ENCODE measurements at places on chromosomes 16 and 17. TPM values are rescaled to one million over a fixed set of nuclear protein-coding genes. Genes with fewer than 3 reads are reported as not detected.
A peak's percentile ranks its signal among the peaks of the same experiment; 100 is the strongest.

GRCh38 chr16:84084570-84085270, 32.0 kb downstream of the MBTPS1 start:
- peak; percentile 73 for DNase-seq

DNA sequence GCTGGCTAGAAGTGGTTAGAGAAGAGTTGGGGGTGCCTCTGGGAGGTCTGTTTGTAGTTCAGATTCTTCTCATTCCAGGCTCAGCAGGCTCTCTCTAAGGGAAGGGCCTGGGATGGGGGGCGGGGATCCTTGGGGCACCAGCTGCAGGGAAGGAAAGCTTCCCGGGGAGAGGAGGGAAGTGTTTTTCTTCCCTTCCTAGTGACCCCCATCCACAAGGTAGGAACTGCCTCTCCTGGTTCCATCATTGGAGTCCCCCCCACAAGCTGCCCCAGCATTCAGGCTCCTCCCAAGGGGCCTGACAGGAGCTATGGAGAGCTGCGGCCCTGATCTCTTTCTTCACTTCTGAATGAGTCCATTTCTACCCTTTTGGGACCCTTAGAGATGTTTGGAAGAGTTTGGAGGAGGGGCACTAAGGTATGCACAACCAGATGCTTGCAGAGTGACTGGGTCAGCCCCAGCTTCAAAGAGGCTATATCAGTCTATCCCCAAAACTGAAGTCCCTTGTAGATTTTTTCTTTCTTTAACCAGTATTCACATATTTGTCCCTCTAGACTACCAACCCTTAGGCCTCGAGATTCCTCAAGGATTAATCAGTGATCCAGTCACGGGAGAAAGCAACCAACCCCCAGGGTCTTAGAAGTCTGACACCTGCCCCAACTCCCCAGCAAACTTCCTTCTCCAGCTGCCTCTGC, 13.9 kb upstream of the FZD2 start:
- no peak for DNase-seq

DNA sequence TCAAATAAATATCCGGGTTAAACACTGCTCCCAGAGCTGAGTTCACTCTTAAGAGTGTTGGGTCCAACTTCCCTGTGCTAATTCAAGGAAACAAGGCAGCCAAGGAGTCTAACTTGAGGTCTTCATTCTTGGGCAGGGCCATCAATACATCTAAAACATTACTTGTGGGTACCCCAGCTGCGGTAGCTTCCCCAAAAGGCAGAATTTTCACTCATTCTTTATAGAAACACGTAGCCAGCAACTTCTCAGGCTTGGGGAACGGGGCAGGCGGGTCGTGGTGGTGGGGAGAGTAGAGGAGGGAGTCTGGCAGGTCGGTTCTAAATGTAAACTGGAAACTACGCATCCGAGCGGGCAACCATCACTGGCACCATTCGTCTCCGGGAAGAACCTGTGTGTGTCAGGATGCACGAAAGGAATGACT, 666 bp upstream of the METTL9 start:
- DNase-seq: no peak

The WWP2 gene
- total RNA-seq: 71.9 TPM

- peak; percentile 62 for DNase-seq
These were observed at the start of gene MYLK3 for GRCh38 chr16:46747777-46748651. Gene MYLK3 (minus strand): TSS chr16:46748344. CDS start chr16:46748193, 151 bp downstream.

The WNK4 gene
- total RNA-seq: 0.38 TPM

GRCh38 chr17:48333034-48333530, 96.9 kb downstream of the SKAP1 start:
- DNase-seq: no peak

The TBC1D3D gene
- total RNA-seq: not detected

DNA sequence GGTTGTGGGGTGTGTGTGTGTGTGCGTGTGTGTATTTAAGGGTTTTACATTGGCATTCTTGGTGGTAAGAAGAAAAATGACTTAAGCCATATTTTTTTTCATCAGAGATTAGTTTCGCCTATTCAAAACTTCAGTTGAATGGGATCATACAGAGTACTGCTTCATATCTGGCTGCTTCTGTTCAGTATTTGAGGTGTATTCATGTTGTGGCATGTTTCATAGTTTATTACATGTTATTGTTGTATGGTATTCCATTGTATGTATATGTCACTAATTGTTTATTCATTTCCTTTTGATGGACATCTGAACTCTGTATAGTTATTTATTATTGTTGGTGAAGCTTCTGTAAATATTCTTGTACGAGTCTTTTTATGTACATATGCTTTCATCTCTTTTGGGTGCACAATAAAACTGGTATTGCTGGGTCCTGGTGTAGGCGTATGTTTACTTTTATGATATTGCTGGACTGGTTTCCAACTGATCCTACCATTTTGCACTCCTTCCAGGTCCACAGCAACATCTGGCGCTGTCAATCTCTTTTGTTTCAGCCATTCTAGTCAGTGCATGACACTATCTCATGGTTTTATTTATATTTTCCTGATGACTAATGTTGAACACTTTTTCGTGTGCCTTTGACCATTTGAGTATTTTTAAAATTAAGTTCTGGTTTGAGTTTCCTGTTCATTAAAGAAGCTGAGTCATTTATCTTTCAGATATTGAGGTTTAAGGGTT, 77.4 kb upstream of the MAF start:
- DNase-seq: no peak

DNA sequence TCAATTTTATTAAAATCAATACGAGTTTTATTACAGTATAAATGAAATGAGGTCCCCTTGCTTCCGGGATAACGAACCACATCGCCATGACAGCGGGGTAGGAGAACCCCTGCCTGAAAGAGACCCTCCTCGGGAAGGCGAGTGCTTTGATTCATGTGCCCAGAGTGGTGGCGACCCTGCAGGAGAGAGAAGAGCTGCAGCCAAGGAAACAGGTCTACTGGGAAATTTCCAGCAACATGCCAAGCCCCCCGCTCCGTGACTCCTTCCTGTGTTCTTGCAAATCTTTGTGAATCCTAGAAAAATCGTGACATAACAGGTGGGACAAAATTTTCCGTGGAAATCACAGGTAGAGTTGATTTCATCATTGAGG, 162.5 kb downstream of the WSCD1 start:
- DNase-seq: no peak

DNA sequence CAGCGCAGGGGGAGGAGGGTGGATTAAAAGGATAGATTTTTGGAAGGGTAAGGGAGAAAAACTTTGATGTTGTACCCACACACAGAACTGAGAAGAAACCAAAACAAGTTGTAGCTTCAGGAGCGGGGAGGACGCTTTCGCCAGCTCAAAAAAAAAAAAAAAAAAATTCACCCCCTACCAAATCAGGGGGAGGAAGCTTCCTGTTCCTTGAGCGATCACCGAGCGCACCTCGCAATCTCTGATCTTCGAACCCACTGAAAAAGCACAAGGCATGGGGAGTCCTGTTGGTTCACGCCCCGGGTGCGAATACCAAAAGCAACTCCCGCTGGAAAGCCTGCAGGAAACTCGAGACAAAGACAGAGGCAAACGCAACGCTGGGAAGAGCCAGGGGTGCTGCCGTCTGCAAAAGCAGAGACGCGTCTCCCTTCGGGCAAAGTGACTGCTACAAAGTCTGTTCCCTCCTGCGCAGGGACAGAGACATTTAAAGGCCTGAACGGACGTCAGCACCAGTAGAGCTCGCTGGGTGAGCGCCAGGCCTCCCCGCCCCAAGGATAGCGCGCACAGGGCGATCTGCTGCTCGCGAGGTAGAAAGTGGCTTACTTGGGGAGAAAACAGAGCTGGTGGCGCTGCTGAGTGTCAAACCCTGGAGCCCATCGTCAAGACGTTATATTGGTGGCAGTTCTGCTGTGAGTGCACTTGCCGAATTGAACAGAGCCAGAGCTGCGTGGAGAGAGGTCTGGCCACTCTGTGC, 190.4 kb downstream of the USP22 start:
- DNase-seq: no peak

The C17orf67 gene
- total RNA-seq: 3.8 TPM

- peak; percentile 35 for DNase-seq
These were observed 14.0 kb upstream of the RBFOX3 start for GRCh38 chr17:79624718-79625478.

The PPP1R27 gene
- total RNA-seq: not detected

- DNase-seq: no peak
These were observed 5.8 kb upstream of the OGFOD3 start for GRCh38 chr17:82424001-82424862.

GRCh38 chr16:61968242-61969076, 67.8 kb downstream of the CDH8 start:
- no peak for DNase-seq

The IFT20 gene
- 33.3 TPM for total RNA-seq

The TMEM238L gene
- not detected for total RNA-seq

DNA sequence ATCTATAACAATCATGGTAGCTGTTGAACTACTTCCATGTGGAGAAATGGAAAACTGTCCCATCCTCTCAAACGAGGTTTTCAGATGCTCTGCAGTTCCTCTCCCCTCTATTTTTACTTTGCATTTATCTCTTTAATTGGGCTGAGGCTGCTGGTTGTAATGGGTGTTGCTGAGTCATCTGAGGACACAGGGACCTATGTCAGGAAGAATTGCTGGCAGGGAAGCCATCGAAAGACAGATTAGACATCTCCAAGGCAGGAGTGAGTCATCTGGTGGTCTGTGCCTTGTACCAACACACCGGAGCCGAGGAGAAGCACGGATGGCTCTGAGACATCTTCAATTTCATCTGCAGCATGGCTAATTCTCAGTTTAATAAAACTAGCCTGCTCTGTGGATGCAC, 394.5 kb downstream of the GRIN2A start:
- DNase-seq: no peak

The RASD1 gene
- 39.2 TPM for total RNA-seq

The KRTAP4-3 gene
- total RNA-seq: not detected

GRCh38 chr17:33838281-33838680, 416.8 kb upstream of the CCL2 start:
- DNase-seq: no peak

DNA sequence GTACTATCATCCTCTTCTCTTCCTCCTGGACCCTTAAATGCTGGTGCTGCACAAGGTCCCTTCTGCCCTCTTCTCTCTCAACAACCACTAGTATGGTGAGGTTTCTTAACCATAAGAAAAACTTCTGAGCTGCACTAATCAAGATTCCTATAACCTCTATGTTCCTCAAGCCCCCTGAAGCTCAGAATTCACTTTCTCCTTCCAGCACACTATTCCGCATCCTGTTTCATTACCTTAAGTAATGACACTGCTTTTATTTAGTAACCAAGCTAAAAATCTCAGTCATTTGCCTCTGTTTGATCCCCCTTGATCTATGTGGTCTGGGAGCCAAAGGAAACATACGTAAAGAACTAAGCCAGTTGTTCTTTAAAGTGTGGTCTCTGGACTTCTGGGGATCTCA, 20.1 kb downstream of the KANSL1 start:
- DNase-seq: no peak

DNA sequence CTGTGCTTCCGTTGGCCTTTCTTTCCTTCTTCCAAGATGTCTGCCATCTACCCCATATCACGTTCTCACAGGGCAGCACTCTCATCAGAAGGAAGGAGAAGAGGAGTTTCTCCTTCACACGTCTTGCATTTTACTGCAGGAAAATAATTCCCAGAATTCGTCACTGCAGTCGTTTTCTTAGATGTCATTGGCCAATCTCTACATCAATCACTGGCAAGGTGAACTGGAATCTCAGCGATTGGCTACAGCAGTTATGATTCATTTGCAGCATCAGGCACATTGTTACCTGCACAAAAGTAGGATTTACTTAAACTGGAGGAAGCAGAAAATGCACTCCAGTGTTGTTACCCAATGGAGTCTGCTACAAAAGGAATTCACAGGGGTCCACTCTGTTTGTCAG, 277.2 kb upstream of the RBFOX1 start:
- DNase-seq: no peak

The CETP gene
- 1.9 TPM for total RNA-seq

The SLC7A6 gene
- total RNA-seq: 61.9 TPM

GRCh38 chr17:64091116-64091515, 38.8 kb downstream of the ERN1 start:
- DNase-seq: no peak

DNA sequence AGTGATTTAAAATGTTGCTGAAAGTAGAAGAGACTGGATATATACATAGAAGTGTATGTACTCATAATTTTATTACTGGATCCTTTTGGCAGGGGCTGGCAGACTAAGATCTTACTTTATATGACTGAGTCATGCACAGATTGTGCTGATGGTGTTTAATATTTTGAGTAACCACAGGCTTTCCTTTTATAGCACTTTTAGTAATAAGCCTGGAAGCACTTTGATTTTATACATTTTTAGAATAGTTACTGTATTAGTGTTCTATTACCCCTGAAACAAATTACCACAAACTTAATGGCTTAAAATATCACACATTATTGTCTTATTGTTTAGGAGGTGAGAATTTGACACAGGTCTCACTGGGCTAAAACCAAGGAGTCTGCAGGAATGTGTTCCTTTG, 113.4 kb upstream of the CDH8 start:
- DNase-seq: no peak

DNA sequence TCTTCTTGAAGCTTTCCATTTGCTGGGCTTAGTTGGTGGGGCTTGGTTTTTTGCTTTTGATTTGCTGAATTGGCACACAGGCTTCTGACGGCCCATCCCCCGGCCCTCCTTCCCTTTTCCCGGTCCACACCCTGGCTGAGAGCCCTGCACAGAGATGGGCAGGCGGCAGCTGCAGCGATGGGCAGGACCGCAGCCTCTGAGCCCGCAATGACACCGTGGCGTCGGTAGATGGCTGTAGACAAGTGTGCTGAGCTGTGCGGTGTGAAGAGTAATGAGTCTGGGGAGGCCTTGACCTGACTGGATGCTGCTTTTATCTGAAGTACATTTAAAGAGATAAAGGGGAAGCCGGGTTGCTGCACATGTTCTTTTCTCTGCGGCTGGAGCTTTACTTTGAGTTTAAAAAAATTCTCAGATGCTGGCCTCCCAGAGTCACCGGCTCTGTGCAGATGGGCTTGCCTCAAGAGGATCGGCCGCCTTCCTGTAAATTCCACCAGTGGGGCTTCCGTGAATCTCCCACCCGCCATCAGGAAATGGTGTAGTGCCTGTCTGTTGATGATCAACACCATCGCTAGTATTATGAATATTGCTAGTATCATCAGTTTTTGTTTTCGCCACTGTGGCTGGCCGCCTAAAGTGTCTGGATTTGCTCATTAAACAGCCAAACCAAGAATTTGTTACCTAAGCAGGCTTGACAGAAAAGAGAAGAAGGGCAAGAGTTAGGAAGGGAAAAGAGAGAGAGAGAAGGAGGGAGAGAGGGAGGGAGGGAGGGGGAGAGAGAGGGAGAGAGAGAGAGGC, 245.6 kb upstream of the RBFOX1 start:
- no peak for DNase-seq

DNA sequence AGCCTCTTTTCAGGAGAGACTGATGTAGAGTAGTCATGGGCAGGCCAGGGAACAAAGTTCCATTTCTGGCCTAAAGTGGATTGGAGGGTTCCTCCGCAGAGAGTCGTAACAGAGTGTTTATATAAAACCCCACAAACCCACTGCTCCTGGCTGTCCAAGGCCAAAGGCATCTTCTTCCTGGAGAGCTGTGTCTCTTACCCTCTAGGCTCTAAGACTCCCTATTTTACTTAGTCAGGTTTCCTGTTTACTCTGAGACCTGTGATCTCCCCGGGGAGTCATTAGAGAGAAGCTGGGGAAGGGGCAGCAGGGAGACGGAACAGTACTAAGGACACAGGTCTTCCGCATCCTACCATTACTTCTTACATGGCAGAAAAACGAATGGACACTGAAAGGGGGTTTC, 69.5 kb downstream of the HIC1 start:
- DNase-seq: no peak

The TMIGD1 gene
- not detected for total RNA-seq

The IRX5 gene
- 23.3 TPM for total RNA-seq

GRCh38 chr17:78476973-78477372, 98.5 kb downstream of the PGS1 start:
- DNase-seq: no peak

Data from upper lobe of right lung (tissue), 1 donor.